NCI-H345 (cell line): ENCODE measurements at places on chromosomes 3 and 15.

GRCh38 chr15:75646944-75647364 lies 758 bp upstream of the SNX33 start:
- DNase-seq: no peak

- no peak for DNase-seq
Observed at GRCh38 chr3:16309558-16309957, 44.5 kb downstream of the OXNAD1 start.

GRCh38 chr3:152192936-152193672 lies 75.6 kb upstream of the MBNL1 start:
- DNase-seq: no peak

DNA sequence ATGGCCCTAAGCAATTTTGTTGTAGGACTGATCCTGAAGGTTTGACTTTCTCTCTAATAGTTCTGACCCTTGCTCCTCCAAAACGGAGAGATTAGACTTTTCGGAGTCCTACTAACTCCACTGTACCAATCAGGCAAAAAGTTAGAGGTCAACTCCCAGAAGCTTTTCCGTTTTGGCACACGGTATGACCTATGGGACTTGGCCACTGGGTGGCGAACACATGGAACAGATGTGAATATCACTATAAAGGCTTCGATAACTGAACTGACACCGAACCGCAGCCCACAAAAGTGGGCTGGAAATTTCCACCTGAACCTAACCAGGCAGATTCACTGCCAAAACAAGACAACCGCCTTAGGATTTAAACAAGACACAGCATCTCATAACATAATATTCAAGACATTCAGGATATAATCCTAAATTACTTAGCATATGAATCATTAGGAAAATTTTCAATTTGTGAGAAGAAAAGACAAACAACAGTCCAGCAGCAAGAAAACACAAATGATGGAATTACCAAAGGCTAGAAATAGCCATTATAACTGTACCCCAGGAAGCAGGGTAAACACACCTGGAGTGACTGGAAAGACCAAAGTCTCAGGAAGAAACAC lies 12.2 kb upstream of the TM2D3 start:
- DNase-seq: no peak

DNA sequence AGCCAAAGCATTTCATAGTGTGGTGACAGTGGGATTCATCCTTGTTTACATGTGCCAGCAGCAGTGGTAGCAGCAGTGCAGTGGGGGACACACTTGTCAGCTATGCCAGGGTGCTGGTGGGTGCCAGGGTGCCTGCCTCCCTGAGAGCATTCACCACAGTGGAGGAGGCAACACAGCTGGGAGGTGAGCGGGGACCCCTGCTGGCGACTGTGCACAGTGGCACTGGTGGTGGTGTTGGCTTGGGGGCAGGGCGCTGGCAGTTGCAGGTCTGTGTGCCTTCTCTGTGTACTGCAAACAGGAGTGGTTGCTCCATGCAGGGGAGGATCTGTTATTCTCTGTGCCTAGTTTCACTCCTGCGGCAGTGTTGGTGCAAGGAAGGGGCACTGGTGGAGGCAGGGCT lies 41.2 kb downstream of the CEP63 start:
- no peak for DNase-seq

DNA sequence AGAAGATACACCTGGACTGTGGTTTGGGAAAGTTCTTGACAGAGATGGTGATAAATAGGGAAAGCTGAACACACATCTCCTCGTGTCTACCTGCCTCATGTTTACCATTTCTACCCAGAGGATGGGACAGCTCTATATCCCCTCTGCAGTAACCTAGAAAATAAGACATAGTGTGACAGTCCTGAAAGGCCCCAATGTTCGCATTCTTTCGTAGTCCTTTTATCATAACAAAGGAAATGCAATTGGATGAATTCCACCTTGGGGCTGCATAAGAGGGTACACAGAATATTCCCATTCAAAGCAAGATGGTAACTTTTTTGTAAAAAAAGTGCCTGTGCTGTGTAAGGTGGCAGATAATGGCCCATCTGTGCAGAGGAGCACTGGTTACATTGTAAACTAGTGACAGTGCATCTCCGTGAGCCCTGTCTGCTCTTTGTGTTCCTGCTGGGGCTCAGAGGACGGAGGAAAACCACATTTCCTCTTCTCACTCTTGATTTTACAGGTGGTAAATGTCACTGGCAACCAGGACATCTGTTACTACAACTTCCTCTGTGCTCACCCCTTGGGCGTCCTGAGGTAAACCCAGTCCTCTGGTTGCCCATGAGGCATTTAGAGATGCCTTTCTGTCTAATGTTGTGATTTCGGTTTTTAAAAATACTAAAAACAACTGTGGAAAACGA lies 74.3 kb downstream of the SIDT1 start:
- DNase-seq: no peak

DNA sequence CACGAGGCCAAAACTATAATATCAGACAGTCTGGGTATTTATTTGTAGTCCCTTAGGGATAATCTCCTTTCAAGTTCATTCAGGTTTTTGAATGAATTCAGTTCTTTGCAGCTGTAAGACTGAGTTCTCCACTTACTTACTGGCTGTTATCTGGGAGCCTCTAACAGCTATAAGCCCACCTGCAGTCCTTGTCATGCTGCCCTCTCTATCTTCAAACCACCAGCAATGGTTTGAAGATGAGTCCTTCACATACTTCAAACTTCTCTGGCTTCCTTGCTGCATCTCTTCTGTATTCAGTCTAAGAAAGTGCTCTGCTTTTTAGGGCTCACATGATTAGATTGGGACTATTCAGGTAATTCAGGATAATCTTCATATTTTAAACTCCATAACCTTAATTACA lies 154.5 kb upstream of the STT3B start:
- DNase-seq: no peak

DNA sequence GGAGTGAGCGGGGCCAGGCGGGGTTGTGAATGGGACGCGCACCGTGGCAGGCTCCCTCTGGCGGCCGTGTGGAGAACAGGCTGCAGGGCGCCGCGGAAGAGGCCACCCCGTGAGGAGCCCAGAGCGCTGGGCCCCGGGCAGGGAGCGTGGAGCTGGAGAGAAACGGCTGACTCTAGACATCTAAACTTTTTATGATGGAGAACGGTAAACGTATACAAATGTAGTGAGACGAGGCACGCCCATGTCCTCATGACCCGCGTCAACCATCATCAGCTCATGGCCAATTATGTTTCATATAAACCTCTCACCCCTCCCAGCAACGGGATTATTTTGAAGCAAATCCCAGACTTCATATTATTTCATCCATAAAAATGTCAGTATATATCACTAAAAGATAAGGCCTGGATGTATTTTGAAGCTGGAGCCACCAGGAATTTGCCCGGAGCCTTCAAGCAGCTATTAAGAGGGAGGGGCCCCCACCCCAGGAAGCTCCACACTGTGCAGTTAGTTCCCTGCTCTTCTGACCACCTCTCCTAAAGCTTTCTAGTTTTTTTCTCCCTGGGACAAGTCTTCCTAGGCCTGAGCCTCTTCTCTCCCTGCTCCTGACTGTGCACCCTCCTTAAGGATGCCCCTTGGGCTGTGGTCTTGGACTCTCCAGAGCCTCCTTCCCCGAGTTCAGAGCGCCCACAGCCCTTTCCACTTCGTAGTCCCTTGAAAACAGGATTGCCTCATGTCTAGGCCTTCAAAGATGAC lies 149.5 kb downstream of the SMAD6 start:
- DNase-seq: peak; percentile 62

DNA sequence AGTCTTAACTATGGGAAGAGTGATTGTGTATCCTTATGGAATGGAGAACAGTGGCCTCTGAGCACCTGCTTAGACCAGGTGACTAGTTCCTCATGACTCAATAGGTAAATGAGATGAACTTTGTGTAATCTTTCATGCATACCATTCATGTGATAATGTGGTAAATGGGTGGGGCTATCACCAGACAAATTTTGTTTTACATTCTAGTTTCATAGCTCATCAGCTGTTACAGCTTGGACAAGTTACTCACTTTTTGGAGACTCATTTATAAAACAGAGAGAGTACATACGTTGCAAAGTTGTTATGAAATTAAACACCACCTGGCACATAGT lies 103.7 kb upstream of the TGFBR2 start:
- DNase-seq: no peak

- no peak for DNase-seq
Observed at GRCh38 chr3:65907232-65908130, 131.2 kb downstream of the MAGI1 start.

DNA sequence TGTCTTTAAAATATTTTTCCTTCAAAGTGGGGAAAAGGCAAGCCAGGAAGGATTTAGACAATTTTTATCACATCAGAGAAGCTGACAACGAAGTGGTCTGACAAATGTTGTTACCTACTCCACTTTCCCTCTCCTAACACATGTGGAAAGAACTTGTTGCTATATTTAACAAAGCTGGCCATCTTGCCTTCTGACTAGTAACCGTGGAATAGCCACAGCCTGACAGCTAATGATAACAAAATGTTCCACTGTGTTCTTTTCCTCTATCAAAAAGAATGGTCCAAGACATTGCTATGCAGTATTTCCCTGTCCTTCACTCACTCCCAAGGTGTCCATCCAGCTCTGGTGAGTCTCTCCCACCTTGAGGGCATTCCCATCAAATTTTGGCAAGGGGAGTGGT lies 481.4 kb upstream of the THBS1 start:
- DNase-seq: no peak

DNA sequence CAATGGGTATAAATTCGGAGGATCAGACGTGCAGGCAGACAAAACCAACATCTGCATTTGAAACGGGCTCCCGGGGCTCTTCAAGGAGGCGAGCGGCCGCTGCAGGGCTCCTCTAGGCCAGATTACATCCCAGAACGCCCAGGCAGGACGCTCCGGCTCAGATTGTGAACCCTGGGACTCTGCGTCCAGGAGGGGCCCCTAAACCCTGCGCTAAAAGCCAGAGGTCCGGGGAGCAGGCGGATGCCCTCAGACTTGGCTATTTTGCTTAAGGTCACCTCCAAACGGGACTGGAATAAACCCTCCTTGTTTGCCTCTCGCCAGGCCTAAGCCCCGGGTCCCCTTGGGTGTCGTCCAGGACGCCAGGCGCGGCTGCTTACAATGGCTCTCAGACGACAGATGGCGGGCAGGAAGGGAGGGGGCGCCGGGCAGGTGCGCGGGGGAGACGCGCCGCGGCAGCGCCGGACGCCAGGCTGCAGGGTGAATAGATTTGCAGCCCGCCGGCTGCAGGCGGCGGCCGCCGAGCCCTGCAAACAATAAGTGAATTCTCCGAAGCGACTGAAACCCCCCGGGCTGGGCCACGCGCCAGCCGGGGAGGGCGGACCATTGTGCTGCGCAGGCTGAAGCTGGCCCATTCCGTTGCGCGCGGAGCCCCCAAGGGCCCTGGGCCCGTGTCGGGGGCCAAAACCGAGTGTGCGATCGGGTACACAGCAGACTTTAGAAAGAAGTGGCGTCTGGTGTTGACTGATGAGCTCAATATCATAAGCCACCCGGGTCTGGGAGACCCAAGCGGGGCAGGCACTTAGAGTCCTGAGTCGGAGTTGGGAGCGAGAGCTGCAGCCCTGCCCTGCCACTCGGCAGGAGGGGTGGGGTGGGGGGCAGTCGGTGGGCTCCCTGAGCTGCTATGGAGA lies 32.3 kb upstream of the AMOTL2 start:
- peak; percentile 62 for DNase-seq

GRCh38 chr3:101984356-101984755 lies 135.0 kb downstream of the NFKBIZ start:
- DNase-seq: no peak

DNA sequence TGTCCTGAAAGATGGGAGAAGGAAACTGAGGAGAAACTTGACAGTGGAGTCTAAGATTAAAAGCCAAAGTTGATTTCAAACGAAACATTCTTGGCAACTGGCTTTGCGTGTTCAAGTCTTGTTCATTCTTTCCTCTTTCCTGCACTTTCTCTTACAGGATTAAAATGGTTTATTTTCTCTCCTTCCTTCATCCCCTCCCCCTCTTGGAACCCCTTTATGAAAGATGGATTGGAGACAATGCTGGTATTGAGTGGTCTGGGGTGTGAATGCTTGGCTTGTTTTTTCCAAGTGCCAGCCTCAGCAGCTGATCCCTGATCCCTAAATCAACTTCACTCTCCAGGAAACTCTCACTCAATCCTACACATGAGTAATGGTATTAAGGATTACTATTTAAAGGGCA lies 703 bp upstream of the LSAMP start:
- no peak for DNase-seq

- DNase-seq: no peak
Observed at GRCh38 chr3:53109190-53109589, 21.0 kb downstream of the RFT1 start.

GRCh38 chr15:83855956-83856355 lies 202.0 kb downstream of the ADAMTSL3 start:
- DNase-seq: no peak

GRCh38 chr3:168534761-168535160 lies 439.0 kb upstream of the GOLIM4 start:
- no peak for DNase-seq

DNA sequence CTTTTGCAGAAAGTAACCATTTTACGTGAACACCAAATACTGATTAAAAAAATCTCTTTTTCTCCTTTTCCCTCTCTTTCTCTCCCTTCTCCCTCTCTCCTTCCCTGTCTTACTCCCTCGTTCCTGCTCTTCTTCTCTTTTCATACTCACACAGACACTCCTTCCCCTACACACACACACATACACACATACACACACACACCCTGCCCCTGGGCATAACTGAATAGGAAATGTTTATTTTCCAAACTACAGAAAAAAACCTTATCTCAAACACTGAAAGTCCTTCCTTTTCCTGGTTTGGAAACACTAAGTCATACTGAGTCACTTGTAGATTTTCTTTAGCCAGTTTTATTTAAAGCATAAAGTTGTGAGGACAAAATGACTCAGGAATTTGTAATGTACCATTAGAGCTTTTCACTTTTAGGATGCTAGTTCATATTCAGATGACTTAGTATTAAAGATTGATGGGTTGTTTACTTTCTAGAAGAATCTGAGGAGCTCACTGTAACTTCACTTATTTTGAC lies 62.4 kb downstream of the MBNL1 start:
- DNase-seq: no peak

DNA sequence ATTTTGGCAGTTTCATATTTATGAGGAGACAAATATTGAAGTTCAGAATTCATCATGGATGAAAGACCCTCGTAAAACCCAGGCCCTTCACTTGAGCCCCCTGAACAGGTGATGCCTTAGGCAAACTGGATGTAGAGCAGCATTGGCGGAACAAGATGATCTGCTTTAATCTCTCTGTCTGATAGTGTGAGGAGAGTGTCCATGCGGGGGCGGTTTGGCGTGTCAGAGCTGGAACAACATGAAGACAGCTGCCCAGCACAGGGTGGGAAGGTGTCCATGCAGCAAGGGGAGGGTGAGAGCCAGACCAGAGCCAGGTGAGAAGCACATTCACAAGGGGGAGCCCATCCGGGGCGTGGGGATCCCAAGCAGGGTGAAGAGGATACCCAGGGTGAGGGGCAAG lies 31.8 kb upstream of the ANP32A start:
- DNase-seq: no peak

DNA sequence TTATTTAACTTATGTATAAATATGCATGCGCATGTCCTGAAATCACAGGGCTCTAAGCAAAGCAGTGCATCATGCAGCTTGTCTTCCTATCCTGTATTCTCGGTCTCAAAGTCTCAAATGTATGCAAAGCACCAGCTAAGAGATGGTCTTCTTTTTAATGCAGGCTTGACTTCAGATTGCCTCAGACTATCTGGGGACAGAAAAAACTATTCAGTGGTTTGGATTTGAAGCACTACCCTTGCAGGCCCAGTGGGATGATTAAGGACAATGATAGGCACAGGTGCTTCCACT lies 18.5 kb upstream of the NMNAT3 start:
- DNase-seq: no peak

GRCh38 chr15:70378126-70379031 lies 280.7 kb upstream of the TLE3 start:
- no peak for DNase-seq
